NCI-H1436 (cell line): ENCODE measurements at places on chromosomes 7 and 10.

DNA sequence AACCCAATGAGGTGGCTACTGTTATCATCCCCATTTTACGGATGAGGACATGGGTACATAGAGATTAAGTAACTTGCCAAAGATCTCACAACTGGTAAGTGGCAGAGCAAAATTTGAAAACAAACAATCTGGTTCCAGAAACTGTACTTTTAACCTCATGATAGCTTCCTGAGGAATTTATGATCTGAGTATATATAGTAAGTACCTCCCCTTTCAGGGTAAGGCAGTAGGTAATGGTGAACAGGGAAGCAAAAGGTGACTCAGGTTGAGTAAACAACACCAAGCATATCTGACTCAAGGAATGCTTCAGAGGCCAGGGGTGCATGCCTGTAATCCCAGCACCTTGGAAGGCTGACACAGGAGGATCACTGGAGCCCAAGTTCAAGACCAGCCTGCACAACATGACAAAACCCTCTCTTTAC lies 21.1 kb downstream of the KLLN start:
- no peak for DNase-seq

- no peak for DNase-seq
Observed at GRCh38 chr7:255721-256361, 34.1 kb upstream of the FOXL3 start.

- DNase-seq: no peak
Observed at GRCh38 chr7:25287291-25287690, 59.0 kb upstream of the NPVF start.

- no peak for DNase-seq
Observed at GRCh38 chr7:41820111-41820671, 117.3 kb upstream of the INHBA start.

DNA sequence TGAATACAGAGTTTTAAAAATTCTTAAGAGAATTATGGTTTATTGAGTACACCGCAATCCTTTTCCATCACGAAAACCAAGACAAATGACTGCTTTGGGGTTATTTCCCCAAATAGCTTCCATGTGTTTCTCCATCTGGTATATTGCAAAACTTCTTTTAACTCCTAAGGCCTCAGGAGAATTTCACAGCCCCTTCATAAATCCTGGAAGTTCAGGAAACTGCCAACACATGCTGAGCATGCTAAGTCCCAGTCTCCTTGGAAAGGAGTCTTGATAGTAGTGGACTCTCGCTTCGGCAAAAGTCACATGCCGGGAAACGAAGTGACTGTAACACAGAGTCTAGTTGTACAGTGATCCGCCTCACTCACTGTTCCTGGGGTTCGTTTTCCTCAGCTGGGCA lies 88.1 kb upstream of the RSU1 start:
- no peak for DNase-seq

DNA sequence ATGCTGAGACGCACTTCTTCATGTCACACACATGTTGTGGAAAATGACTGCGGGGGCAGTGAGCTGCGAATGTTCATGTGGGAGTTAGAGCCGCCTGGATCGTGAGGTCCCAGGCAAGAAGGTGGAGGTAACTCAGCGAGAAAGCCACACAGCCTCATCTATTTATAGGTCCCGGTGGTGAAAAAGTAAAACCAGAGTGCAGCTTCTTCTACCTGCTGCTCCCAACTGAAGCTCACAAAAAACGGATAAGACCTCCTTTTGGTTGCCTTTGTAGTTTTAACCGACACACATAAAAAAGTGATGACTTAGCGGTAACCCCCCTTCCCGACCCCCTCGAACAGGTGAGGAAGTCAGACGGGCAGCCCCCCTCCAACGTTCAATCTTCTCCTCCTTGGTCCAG lies 276.9 kb downstream of the GATA3 start:
- no peak for DNase-seq

DNA sequence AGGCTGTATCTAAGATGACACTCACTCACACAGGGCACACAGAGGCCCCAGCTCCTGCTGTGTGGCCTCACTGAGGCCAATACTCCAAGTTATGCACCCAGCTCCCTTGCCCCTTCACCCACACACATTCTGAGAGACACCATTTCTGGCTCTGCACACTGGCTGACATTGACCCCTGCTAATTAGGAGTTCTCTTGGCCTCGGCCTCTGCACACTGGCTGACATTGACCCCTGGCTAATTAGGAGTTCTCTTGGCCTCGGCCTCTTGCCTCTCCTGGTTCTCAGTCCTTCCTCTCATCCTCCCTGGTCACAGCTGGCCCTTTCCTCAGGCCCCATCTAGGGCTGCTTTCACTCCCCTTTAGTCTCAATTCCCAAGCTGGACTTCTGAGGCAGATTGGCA lies 97.3 kb downstream of the GRID1 start:
- no peak for DNase-seq

DNA sequence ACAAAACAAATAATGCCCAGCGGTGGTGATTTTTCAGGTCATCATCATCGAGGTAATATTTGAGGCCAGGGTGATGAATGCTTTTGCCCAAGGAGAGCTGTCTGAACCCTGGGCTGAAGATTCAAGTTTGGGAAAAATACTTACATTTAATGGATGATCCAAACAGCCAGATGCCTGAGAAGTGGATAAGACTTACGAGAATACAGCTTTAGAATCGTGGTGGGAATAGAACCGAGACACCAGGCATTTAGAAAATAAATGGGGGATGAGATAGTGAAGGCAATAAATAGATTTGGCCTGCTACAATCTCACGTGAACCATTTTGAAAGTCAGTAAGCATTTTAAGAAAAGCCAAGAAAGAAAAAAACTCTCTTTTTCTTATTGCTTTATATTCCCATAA lies 12.2 kb upstream of the PROSER2 start:
- no peak for DNase-seq

DNA sequence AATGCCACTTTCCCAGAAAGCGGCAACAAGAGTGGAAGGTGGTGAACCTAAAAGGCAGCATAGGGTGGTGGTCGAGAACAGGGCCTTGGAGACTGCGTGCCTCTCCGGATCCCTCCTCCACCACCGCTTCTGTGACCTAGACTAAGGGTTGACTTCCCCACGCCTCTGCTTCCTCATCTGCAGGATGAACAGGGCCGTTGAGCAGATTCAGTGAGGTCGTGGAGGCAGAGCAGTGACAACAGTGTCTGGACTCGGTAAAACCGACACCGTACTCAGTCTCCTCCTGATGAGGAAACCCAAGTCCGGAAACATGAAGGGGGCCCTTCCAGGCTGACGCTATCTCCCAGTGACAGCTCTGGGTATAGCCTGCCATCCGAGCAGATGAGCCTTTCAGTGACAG lies 162.6 kb downstream of the CELF2 start:
- DNase-seq: no peak
